Stimulated activated CD4-positive, alpha-beta T cell treated with anti-CD3 and anti-CD28 coated beads, TNF-alpha, amount 100 ng/mL, for 48 hours (primary cell): ENCODE measurements at places on chromosomes 16 and 17.

- no peak for DNase-seq
Observed at GRCh38 chr17:72332367-72332766, 211.5 kb downstream of the SOX9 start.

DNA sequence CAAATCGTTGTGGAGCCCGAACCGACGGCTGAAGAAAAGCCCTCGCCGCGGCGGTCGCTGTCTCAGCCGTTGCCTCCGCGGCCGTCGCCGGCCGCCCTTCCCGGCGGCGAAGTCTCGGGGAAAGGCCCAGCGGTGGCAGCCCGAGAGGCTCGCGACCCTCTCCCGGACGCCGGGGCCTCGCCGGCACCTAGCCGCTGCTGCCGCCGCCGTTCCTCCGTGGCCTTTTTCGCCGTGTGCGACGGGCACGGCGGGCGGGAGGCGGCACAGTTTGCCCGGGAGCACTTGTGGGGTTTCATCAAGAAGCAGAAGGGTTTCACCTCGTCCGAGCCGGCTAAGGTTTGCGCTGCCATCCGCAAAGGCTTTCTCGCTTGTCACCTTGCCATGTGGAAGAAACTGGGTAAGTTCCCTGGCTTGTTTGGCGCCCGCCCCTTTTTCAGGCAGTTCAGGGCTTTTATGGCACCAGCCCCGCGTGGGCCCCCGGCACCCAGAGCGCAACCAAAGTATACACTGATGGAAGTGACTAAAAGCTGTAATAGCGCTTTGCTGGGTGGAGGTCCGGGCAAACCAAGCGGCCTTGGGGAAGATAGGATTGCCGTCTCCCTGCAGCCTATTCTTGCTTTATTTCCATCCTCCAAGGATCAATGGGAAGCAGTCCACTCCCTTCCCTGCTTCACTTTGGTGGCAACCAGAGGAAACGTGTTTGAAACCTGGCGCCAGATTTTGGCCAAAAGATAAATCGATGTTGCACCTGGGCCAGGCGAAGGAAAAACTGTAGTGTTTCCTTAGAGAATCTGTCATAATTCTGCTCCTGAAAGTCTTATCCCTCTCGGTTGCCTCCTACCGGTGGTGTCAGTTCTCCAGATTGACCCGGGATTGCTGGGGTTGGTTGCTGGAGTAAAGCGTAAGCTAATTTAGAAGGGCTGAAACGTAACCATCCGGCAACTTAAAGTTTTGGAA lies 775 bp downstream of the PPM1D start:
- peak; percentile 52 for DNase-seq

DNA sequence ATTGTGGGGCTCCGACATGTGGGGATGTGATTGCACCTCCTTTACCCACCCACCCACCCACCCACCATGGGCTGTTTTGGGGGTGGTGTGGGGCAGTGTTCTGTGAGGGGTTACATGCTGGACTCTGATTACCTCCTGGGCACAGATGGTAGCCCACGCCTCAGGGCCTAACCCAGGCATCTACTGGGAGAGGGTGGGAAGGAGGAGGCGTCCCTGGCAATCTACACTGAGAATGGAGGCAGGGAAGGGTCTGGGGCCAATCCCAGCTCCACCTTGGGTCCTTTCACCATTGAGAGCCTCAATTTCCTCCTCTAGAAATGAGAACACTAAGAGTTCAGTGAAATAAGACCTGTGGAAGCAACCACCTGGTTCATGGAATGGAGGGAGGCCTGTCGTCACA lies 11.7 kb upstream of the DOK4 start:
- DNase-seq: no peak

DNA sequence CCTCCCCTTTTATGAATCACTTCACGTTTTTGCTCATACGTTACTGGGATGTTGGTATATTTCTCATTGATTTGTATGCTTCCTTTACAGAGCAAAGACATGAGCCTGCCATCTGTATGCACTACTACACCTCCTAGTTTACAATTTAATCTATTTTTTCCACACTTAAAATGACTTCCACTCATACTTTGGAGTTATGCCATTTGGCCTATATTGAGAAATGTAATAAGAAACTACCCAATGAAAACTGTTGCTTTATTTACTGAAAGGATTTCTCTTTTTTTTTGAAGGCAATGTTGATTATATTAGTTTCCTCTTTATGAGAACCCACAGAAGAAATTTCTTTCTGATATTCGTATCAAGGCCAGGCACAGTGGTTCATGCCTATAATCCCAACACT lies 43.1 kb downstream of the DUSP14 start:
- DNase-seq: no peak

DNA sequence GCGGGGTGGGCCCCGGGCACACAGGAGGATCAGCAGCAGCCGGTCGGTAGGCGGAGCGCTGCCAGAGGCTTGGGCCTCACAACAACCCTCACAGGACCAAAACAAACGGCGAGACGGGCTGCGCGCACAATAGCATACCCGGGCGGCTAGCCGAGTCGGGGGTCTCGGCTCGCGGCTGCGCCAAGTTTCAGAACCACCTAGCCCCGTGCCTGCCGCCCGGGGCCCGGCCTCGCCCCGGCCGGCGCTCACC lies 732 bp downstream of the ULK2 start:
- peak; percentile 39 for DNase-seq
